ENCODE measurements at places on chromosomes 1 and 21.
A peak's percentile ranks its signal among the peaks of the same experiment; 100 is the strongest.

DNA sequence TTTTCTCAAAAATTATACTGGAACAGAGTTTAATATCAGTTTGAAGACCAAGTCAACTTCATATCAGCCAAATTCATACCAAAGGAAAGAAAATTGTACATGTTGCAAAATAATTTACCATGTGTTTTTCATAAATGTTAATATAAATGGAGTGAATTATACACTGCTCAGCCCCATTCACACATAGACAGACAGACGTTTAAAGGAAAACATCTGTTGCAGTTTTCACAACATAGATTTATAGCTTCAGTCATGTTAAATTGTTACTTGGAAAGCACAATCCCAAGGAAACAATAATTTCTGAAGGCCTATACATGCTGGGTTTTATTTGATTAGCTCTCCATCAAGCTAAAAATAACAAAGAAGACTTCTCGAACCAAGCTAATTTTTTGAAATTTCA, 27.8 kb upstream of the HYI start:
- DNase-seq, result no peak

- DNase-seq, result no peak
Observed at GRCh38 chr1:85576642-85577418, 3.7 kb upstream of the CCN1 start.

GRCh38 chr1:51230501-51231078, 5.5 kb upstream of the RNF11 start:
- DNase-seq, result no peak

DNA sequence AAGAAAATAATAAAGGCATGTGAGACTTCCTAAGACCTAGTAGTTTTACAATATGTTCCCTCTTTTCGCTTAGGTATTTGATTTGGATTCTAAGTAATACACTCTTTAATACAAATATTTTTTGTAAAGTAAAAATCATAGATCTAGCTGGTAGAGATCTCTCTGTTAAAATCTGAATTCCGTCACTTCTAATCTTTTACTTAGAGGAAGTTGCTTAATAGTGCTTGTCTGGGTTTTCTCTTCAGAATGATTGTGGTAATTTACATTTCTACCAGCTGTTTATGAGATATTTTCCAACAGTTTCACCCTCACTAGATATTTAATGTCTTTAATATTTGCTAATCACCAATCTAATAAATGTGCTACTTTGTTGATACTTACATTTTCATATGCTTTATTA, 23.3 kb downstream of the RBM11 start:
- DNase-seq, result no peak

DNA sequence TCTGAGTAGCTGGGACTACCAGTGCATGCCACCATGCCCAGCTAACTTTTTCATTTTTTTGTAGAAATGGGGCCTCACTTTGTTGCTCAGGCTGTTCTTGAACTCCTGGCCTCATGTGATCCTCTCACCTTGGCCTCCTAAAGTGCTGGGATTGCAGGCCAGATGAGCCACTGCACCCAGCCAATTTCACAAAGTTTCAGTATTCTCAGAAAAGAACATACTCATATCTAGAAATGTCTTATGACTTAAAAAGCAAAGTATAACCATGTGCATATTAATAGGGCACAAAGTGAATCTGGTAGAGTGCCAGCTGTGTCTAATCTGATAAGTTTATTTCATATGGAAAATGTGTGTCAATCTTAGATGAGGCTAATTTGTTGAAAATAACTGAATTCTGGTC, 87.5 kb upstream of the CACYBP start:
- no peak for DNase-seq

DNA sequence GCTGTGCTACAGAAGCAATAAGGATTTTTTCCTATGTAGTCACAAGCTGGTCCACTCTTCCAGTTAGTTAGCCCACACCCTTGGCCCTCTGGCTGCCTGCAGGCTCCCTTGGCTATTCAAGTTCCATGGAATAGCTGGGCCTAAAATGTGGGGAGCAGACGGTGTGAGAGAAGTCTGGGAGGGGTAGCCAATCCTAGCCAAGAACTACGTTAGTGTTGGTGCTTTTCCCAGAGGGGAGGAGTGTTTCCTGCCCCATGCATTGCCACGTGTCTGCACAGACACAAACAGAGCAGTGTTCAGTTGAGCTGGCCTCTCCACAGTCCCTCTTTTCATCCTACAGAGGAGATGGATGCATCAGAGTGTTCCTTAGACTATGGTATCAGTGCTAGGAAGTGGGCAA, 59.0 kb upstream of the IPO9 start:
- DNase-seq, result no peak

DNA sequence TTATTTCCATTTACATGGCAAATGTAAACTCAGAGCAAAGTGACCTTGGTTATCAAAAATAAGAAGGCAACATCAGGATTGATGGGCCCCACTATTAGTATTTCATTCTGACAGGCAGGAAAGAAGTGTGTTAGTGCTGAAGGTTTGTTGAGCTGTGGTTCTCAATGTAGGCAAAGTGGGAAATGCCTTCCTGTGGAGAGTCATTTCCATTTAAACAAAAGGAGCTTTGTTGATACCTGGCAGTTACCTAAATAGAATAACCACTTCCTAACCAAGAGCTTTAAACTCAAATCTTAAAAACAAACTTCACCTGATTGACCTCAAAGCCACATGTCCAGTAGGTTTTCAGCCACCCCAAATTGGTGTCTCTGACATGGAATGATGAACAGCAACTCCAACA, 579.9 kb upstream of the BEND5 start:
- DNase-seq, result no peak

GRCh38 chr1:56638248-56638647, 6.9 kb upstream of the PRKAA2 start:
- DNase-seq, result no peak

DNA sequence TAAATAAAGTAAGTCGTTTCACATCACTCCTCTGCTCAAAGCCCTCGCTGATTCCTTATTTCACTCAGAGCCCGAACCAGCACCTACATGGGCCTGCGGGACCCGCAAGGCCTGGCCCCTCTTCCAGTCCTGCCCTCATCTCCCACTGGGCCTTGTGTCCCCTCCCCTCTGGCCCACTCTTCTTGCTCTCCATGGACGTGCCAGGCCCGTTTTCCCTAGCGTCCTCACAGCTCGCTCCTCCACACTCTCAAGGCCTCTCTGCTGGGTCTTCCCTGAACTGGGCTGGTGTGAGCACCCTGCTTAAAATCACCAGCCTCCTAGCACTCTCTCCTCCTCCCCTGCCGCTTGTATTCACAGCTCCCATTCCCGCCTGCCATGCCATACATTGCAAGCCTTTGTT, 237.9 kb downstream of the FOXD2 start:
- no peak for DNase-seq

DNA sequence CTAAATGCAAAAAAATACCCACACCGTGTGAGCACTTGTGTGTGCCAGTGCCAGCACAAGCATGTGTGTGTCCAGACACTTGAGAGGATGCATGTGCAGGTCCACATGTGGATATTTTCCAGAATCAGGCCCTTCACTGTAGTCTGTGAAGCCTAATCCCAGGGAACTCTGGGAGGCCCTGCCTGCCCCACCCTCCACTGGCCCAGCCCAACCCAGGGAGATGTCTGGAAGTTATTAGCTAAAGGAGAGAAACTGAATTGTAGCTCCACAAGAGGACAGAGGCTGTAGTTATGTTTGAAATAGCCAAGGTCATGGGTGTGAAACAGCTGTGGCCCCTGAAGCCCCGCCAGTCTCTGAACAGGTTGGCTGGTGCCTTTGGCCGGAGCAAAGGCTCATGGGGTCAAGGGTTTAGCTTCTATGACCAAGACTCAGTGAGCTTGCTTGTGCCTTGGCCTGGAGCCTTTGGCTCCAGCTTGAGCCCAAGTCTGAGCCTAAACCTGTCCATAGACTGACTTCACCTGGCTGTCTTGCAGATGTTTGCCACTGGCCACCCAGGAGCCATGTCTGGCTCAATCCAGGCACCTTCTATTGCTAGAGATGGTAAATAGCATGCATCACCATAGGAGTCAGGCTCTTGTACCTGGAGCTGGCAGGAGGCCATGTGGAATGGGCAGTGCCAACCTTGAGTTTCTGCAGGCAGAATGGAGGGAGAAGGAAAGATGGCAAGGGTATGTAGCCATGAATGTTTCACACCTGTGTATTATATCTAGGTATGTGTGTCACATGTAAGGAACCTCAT, 69.9 kb downstream of the TMEM53 start:
- DNase-seq, result no peak

DNA sequence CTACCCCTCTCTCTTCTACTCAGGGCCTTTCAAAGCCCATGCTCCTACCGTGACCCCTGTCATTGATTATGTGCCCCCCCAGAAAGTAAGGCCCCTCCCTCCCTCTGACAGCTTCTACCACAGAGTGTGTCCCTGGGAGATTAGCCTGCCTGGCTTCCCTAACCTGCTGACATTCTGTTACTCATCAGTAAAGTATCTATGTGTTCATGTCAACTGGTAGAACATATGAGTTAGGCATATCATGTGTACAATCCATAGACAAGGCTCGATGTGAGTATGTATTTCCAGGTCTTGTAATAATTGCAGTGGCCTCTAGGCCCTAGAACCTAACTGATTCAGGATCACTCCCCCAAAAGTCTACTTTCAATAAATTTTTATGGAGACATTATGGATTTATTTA, 120.0 kb downstream of the GIPC2 start:
- DNase-seq, result no peak

GRCh38 chr21:42009018-42009830, 936 bp downstream of the ZBTB21 start:
- DNase-seq, result peak; percentile 25

GRCh38 chr1:50542362-50542761, 119.1 kb upstream of the DMRTA2 start:
- DNase-seq, result no peak

- no peak for DNase-seq
Observed at GRCh38 chr1:174204697-174205308, 45.5 kb downstream of the RABGAP1L start.

GRCh38 chr1:53501065-53502005, 42.1 kb downstream of the DMRTB1 start:
- no peak for DNase-seq

- DNase-seq, result no peak
Observed at GRCh38 chr1:24717887-24718650, 27.2 kb upstream of the CLIC4 start.

GRCh38 chr1:46563341-46563740, 11.9 kb upstream of the KNCN start:
- DNase-seq, result no peak

DNA sequence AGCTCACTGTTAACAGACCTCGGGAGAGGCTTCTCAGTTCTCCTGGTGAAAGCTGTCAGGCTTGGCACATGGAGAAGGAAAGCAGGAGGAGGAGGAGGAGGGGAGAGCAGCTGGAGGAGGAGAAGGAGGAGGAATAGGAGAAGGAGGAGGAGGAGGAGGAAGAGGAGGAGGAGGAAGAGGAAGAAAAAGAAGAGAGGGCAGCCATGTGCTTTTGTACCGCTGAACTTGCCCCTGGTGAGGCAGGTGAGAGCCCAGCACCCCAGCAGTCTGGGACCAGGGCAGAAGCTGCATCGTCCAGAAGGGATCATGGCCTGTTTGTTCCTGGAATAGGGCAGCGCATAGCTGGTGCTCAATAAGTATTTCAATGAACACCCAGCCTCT, 21.3 kb upstream of the GRHL3 start:
- no peak for DNase-seq

DNA sequence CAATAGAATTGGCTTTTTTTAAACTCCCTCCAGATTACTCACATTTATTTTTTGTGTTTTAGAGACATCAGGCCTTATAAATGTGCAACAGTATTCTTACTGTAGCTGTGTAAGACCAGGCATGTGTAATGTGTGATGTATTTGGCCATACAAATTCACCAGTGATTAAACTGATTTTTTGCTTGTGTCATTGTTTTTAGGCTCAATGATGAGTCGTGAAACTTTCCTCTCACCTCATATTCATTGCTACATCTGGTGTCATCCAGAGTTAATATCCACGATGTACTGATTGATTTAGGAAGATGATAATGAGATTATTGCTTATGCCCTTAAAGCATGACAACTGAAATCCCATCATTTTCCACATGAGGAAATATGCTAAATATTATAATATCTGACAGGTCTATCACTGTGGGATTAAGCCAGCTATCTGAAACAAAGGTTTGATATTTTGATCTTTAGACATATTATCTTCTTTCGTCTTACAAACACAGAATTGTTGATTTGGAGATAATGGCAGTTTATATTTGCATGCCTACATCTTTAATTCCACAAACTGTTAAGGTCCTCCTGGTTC, 487.9 kb downstream of the PTBP2 start:
- DNase-seq, result no peak

DNA sequence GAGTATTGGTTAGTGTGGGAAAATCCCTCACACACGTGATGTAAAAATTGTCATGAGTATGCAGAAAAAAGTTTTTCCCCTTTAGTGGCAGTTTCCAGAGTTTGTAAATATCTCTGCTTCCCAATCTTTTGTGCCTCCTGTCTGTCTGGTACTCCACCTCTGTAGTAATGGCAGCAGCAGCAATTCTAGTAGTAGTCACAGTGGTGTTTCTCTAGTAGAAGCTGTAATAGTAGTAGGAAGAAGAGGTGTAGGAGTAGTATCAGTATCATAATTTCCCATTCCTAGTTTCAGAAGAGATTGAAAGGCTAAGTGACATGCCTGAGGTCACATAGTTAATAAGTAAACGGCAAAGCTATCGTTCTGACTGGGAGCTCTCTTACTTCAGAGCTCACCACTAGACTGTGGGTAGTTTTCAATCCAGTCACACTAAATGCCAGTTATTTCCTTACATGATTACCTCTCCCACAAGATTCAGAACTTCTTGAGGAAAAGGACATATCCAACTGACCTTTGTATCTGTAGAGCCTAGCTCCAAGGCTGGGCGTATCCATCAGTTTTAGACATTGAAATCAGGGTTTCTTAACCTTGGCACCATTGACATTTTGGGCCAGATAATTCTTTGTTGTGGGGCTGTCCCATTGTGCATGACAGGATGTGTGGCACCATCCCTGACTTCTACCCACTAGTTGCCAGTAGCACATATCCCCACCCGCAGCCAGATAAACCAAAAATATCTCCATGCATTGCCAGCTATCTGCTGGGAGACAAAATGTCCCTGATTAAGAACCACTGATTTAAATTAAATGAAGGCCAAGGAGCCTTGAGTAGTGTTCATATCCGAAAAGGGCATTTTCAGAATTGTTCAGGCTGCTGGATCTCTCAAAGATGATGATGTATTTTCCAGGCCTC, 135.9 kb downstream of the FGGY start:
- DNase-seq, result no peak

- no peak for DNase-seq
Observed at GRCh38 chr1:210340311-210340710, 11.6 kb downstream of the HHAT start.

DNA sequence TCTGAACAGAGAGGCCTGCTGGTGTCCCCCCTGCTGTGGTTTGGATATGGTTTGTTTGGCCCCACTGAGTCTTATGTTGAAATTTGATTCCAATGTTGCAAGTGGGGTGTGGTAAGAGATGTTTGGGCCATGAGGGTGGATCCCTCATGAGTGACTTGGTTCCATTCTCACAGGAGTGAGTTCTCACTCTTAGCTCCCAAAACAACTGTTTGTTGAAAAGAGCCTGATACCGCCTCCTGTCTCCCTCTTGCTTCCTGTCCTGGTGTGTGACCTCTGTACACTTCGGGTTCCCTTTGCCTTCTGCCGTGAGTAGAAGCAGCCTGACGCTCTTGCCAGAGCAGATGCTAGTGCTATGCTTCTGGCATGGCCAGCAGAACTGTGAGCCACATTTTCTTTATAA, 60.5 kb downstream of the C21orf91 start:
- no peak for DNase-seq

GRCh38 chr1:56478734-56479133, 100.6 kb downstream of the PLPP3 start:
- no peak for DNase-seq
